Activated CD4-positive, alpha-beta memory T cell treated with anti-CD3 and anti-CD28 coated beads for 36 hours (primary cell): ENCODE measurements at places on chromosomes 1 and 21. TPM values are rescaled to one million over a fixed set of nuclear protein-coding genes. Genes with fewer than 3 reads are reported as not detected.

- DNase-seq, result no peak
These were observed 93.7 kb downstream of the TTC3 start for GRCh38 chr21:37166733-37167132.

The STYXL2 gene
- not detected for total RNA-seq

GRCh38 chr1:213829780-213830179, 158.0 kb upstream of the PROX1 start:
- DNase-seq, result no peak

GRCh38 chr1:204110894-204111633, 38.1 kb downstream of the SOX13 start:
- no peak for DNase-seq

DNA sequence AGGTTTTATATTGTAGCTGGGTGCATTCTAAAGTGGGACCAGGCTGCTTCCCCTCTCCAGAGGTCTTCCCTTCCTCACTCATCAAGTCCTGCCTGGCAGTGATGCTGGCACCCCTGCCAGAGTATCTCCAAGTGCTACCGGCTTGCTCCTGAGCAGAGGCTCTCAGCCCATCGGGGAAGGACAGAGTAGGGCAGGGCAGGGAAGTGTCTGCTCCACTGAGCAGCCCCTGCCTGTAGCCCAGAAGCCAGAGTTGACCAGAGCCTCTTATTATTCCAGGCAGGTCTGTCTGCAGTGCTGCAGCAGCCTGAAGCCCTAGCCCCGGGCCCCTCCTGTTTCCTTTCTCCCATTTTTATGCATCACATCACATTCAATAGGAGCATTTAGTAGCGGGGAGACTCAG, 51.1 kb downstream of the ATP2B4 start:
- DNase-seq, result no peak

DNA sequence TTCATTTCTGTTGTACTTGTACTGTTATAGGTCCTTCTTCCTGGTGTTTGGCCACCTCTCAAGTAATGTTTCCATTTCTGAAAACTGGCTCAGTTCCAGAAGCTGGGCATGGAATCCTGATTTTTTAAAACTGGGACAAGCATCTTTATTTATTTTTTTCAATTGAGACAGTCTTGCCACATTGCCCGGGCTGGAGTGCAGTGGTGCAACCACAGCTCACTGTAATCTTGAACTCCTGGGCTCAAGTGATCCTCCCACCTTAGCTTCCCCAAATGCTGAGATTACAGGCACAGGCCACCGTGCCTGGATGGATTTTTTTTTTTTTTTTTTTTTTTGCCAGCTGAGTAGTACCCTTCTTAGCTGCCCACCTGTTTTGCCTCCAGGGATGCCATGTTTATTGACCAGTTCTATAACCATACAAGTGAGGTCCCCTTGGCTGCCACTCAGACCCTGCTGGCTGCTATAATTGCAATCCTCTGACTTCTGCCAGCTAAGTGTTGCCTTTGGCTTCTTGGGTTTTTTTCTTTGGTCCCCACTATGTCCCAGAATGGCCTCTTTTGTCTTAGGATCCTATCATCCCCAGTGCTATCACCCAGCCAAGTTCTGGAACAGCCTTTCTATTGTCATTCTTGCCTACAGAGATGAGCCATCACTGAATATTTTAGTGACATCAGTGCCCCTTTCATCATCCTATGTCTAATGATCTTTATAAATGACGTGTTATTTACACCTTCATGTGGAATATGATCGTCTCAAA, 3.9 kb upstream of the DIP2A start:
- DNase-seq, result no peak

- no peak for DNase-seq
These were observed 150.1 kb downstream of the CNIH3 start for GRCh38 chr1:224766266-224766665.

The DTL gene
- 82.2 TPM for total RNA-seq

- peak; percentile 68 for DNase-seq
These were observed 46.9 kb downstream of the CD34 start for GRCh38 chr1:207863893-207864535.

DNA sequence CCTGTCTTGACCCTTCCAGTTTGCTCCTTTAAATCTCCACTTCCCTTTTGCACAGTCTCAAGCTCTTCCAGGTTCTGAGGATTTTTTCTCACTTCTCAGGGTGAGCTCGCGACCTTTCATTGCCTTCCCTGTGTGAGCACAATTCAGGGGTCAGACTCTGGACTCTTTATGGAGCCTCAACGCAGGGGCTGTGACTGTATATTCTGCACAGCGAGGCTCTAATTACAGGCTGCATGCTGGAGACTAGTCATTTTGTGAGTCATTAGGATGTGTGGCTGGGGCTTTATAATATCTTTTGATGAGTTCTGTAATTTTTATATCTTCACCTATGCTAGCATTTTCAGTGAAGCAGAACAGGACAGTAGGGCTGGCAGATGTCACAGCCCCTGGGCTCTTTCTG, 270.7 kb downstream of the KAZN start:
- DNase-seq, result no peak

DNA sequence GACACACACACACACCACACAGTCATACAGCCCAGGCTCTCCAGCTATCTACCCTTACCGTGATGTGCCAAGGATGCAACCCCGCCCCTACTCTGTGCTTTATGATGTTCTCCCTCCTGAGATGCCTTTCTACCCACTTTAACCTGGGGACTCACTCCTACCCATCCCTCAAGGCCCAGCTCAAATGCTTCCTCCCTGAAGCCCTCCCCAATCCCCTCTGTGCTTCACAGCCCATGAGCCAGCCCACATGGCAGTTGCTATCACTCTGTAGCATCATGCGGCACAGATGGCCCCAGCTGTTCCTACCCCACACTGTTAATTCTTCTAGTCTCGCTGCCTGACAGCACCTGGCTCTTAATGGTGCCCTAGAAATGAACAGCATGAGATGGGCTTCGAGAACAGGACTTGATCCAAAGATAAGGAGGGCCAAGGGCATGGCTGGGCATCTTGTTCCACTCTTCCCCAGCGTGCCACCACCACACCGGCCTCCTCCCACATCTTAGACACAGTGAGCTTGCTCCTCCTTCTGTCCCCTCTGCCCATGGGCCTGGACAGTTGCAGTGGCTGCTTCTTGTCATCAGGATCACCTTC, 109.8 kb downstream of the GLIS1 start:
- DNase-seq, result peak; percentile 3

The SCP2 gene
- total RNA-seq, result 81.1 TPM

- DNase-seq, result no peak
These were observed 24.2 kb upstream of the CD34 start for GRCh38 chr1:207935166-207935583.

The DMRTA2 gene
- not detected for total RNA-seq

DNA sequence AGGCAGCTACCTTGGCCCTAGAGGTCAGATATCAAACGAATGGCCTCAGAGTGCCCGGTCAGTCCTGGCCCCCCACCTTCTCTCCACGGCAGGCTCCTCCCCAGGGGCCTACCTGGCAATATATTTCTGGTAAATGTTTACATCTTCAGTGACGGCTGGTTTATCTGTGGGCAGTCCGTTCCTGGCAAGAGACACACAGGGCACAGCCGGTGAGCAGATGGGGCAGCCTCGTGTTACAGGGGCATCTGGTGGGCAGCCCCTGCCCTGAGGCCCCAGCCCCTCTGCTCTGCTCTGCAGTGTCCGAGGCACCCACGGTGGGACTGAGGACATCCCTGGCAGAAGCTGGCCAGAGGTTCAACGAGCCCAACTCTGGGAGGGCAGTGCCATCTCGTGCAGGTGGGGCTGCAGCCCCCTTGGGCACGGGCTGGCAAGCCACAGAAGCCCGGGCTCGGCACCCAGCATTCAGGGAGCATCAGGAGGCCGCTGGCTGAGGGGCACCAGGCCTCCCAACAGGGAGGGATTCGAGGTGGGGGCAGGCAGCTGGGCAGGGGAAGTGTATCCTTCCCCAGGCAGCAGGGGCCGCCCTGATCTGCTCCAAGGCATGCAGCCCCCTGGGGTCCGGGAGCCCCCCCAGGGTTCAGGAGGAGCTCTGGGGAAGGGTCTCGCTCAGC, 137.9 kb downstream of the CASZ1 start:
- no peak for DNase-seq

The SUSD4 gene
- 0.83 TPM for total RNA-seq

The CHI3L2 gene
- 2.2 TPM for total RNA-seq

DNA sequence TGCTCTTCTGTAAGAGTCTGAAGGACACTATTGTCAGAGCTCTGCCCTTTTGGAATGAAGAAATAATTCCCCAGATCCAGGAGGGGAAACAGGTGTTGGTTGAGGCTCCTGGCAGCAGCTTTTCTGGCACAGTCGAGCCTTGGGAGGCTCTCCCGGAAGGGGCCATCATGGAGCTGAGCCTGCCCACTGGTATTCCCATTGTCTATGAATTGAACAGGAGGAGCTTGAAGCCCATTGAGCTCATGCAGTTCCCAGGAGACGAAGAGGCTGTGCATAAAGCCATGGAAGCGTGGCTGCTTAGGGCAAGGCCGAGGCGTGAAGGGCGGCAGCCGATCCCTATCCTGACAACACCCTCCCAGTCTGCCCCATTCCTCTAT, 26.6 kb downstream of the UBE4B start:
- DNase-seq, result no peak

The CFAP107 gene
- not detected for total RNA-seq

DNA sequence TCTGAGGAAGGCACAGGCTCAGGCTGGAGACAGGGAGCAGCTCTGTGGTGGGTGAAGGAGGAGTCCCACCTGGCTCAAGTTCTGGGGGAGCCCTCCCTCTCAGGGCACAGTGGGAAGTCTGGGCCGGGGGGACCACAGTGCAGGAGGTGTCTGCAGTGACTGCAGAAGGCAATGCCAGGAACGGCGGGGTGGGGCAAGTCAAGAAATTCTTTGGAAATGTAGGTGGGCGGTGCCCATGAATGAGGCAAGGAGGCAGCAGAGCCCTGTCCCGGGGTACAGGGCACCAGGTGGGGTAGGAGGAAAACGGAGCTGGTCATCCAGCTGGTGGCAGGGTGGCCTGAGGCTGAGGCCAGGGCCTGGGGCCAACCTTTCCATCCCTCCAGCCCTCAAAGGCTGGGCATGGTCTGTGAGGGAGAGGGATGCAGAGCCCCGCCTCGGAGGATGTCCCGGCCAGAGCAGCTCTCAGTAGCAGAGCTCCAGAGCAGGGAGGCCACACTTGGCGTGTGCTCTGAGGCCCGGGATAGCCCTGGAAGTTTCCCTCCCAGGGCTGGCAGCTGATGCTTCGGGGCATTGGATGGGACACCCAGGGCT, 4.7 kb downstream of the TFF3 start:
- no peak for DNase-seq

DNA sequence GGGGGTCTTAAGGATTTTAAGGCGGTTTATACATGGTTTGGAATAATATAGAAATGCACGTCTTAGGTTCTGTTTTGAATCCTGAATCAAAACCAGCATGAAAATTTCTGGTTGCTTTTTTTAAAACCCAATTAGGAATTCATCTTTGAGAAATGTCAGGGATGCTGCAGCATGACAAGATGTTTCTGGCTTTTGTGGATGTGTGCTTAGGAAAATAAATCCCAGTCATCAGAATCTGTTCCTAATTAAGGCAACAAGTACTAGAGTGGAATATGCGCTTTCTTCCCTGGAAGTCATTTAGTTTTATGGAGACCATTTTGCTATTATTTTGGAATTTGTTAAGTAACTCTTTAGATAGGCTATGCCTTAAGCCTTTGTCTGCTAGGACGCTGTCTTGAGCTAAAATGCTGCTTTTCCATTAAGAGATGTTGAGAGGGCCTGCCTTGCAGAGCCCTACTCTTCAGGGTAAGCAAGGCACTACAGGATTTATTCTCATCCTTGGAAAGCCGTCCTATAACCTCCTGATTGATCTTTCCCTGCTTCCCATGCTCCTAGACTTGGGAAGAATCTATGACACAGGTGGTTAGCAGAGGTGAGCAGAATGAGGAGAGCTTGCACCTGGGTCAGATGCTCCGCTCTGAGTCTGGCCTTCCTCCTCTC, 332.8 kb downstream of the DISC1 start:
- DNase-seq, result no peak

The USP21 gene
- 28.6 TPM for total RNA-seq

DNA sequence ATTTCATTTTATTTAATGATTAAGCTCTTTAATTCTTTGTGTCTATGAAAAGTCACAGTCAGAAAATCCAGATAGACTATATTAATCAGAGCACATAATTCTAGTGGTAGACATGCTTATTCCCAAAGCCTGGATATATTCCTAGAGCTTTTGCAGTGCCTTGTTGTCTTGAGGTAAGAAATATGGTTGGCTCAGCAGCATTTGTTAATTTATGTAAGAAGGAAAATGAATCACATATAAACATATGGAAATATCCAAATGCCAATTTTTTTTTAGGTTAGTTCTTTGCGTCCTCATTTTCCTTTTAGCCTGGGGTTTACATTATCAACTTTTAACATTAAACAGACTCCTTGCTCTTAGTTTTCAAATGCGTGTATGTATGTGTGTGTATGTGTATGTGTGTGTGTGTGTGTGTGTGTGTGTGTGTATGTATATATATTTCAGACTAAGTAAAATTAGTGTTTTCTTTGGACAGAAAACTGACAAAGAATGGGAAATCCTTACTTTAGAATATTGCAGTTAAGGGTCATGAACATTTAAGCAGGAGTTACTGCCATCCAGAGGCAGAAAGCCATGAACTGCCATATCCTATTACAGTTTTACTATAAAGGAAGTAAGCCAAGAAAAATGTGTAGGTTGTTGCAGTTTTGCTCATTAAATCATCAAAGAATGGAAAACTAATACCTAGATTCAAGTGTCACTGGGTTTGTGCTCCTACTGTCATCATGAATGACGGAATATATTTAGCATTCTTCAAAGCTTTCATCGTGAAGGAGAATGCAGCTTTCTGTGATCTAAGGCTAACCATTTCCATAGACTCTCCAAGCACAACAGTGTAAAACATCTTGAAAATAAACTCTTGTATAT, 477.1 kb upstream of the NR5A2 start:
- no peak for DNase-seq
